Left lung (tissue), 14 donors: ENCODE measurements at places on chromosomes 1 and 21. TPM values are rescaled to one million over a fixed set of nuclear protein-coding genes. Genes with fewer than 3 reads are reported as not detected.

GRCh38 chr1:91201176-91201575 is 179.3 kb upstream of the ZNF644 start:
- H3K27ac ChIP-seq: no peak overlapping the region
- H3K4me3 ChIP-seq: no peak overlapping the region
- no peaks in the 10 kb centered on the region for H3K27me3 ChIP-seq
- H3K4me1 ChIP-seq: no peaks in the 10 kb centered on the region
- H3K36me3 ChIP-seq: no peaks in the 10 kb centered on the region

GRCh38 chr1:12496154-12496961 is 121.7 kb downstream of the DHRS3 start:
- H3K4me1 ChIP-seq: no peaks in the 10 kb centered on the region
- peak overlapping the region; percentile 5 for H3K27ac ChIP-seq
- H3K36me3 ChIP-seq: peaks cover 35% of the 10 kb centered on the region
- no peak for DNase-seq
- no peaks in the 10 kb centered on the region for H3K27me3 ChIP-seq
- H3K4me3 ChIP-seq: no peak overlapping the region

DNA sequence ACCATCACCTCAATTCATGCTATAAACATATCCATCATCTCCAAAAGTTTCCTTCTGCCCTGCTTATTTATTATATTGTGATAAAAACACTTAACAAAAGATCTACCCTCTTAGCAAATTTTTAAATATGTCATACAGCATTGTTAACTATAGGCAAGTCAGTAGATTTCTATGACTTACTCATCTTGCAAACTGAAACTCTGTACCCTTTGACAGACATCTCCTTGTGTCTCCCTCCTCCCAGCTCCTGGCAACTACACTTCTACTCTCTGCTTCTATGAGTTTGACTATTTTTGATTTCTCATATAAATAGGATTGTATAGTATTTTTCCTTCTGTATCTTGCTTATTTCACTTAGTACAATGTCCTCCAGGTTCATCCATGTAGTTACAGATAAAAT is 174.8 kb downstream of the TNFSF18 start:
- H3K27me3 ChIP-seq: no peaks in the 10 kb centered on the region
- no peaks in the 10 kb centered on the region for H3K36me3 ChIP-seq
- no peak for DNase-seq
- no peak overlapping the region for H3K27ac ChIP-seq
- H3K4me3 ChIP-seq: no peak overlapping the region

GRCh38 chr1:75742047-75742625 is 17.6 kb downstream of the ACADM start:
- H3K27ac ChIP-seq: no peak overlapping the region
- no peaks in the 10 kb centered on the region for H3K4me1 ChIP-seq
- H3K27me3 ChIP-seq: no peaks in the 10 kb centered on the region
- H3K36me3 ChIP-seq: peaks cover 81% of the 10 kb centered on the region
- DNase-seq: no peak

- no peak overlapping the region for H3K27ac ChIP-seq
- H3K36me3 ChIP-seq: no peaks in the 10 kb centered on the region
- no peak overlapping the region for H3K4me3 ChIP-seq
- no peaks in the 10 kb centered on the region for H3K4me1 ChIP-seq
- no peaks in the 10 kb centered on the region for H3K27me3 ChIP-seq
Measured at GRCh38 chr1:22283596-22283995, 140.7 kb upstream of the WNT4 start.

DNA sequence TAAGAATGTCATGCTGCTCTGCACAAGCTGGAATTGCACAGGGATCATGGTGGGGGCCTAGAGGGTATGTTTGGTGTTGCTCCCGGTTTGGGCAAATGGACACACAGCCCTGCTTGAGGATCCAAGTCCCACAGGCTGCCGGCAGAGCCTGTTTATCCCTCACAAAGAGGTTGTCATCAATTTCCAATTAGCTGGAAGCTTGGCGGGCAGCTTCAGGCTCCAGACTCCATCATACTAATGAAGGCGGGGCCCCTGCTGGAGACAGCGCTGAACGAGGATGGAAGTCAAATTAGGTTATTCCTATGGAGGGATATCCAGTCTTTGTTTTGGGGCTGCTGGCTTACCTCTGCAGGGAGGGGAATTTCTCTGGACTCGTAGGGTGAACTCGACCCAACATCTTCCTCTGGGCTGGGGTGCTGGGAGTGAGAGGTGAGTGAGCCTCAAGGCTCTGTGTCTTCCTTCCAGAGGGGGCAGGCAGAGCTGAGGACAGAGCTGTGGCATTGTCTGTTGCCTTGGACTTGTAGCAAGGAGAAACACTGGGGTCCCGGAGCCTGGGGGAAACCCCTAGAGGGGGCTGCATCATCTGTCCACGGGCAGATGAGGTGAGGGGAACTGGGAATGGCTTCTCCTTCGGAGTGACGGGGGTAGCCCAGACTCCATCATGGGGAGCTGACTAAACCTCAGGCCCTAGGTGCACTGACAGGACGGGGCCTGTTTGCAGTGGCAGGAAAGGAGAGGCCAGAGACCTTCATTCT is 24.9 kb upstream of the PARP1 start:
- no peak overlapping the region for H3K27ac ChIP-seq
- peaks cover 6% of the 10 kb centered on the region for H3K27me3 ChIP-seq
- no peaks in the 10 kb centered on the region for H3K4me1 ChIP-seq
- no peaks in the 10 kb centered on the region for H3K36me3 ChIP-seq
- no peak for DNase-seq

DNA sequence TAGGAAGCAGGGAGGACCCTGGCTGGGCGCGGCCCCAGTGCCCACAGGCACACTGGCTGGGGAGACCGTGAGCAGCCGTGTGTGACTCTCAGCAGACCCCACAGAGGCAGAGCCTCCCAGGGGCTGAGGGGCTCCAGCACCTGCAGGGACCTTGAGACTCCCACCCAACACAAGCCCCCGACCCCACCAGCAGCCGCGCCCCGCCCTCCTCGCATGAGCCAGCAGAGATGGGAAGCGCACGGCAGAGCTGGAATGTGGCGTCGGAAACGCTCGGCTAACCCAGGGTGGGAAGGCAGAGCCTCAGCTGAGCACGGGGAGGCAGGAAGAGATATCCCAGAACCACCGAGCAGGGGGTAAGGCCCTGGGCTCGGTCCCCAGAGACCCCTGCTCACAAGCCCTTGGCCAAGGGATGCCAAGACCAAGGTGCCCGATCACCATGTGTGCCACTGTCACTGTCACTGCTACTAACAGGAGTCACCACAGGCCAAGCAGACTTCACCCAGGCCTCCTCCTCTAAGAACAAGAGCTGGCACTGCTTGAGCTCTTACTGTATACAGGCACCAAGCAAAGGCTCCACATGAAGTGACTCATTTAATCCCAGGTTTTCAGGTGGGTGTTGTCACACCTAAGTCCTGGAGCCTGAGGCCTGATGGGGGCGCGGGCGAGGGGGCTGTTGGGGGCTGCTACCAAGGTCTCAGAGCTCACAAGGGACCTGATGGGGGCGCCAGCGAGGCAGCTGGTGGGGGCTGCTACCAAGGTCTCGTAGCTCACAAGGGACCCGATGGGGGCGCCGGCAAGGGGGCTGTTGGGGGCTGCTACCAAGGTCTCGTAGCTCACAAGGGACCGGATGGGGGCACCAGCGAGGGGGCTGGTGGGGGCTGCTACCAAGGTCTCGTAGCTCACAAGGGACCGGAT is 20.1 kb downstream of the MEGF6 start:
- no peaks in the 10 kb centered on the region for H3K27me3 ChIP-seq
- H3K27ac ChIP-seq: peak overlapping the region; percentile 55
- H3K4me3 ChIP-seq: no peak overlapping the region
- H3K4me1 ChIP-seq: peaks cover 16% of the 10 kb centered on the region
- no peak for DNase-seq

DNA sequence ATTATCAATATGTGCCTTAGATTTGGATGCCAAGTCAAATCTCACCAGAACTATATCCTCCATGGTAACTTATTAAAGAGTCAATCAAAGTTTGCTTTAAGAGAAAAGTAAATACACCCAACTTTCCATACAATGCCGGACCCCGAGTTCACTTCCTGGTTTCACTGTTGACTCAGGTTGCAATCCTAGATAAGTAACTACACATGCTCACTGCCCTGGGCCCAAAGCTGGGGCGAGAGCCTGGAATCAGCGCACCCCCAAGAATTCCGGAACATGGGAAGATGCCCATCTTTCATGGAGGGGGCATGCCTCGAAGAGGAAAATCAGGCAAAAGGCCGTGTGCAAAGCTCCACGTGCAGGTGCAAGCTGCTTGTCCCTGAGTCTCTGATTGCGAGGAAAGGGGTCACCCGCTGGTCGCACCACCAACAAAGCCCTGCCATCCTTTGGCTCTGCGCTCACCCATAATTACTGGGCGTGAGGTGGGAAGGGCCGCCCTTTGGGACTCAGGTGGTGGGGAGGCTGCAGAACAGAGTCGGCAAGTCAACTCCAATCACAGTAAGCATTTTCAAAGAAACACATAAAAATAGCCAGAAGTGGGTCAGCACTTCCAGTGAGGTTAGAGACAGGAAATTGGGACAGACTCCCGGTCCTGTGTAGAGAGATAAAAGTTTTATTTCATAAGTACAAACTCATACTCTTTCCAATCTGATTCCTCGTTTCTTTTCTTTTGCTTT is 167.7 kb downstream of the TOMM20 start:
- peak; percentile 50 for DNase-seq
- H3K4me1 ChIP-seq: peaks cover 48% of the 10 kb centered on the region
- no peak overlapping the region for H3K4me3 ChIP-seq
- H3K27me3 ChIP-seq: no peaks in the 10 kb centered on the region
- no peaks in the 10 kb centered on the region for H3K36me3 ChIP-seq
- peak overlapping the region; percentile 88 for H3K27ac ChIP-seq

DNA sequence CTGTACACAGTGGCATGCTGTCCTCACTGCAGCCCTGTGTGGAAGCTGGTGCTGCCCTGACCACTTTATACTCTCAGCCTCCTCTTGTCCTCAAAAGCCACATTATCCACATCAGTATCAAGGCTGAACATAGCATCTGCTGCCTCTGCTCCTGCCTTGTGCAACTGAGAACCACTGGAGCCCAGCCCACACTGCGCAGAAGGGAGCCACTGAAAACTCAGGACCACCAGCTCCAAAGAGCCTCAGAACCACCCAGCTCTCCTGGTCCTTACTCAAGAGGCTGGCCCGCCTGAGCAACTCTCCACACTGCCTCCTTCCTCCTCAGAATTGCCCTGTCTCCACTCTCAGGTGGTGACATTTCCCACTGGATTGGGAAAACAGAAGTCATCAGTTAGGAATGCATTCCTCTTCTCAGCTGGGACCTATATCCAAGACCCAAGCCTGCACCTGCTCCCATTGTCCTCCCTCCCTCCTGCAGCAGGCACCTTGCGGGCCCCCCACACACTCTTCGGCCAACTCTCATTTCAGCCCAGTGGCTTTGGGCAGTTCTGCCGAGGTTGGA is 7.0 kb upstream of the KISS1 start:
- no peaks in the 10 kb centered on the region for H3K27me3 ChIP-seq
- no peaks in the 10 kb centered on the region for H3K4me1 ChIP-seq
- no peak overlapping the region for H3K27ac ChIP-seq

GRCh38 chr1:62398377-62398776 is 38.5 kb upstream of the USP1 start:
- no peak for DNase-seq
- H3K27ac ChIP-seq: no peak overlapping the region
- no peaks in the 10 kb centered on the region for H3K27me3 ChIP-seq

- H3K27me3 ChIP-seq: no peaks in the 10 kb centered on the region
- no peak overlapping the region for H3K4me3 ChIP-seq
Measured at GRCh38 chr21:33228455-33228854, 1.3 kb upstream of the IFNAR2 start.

DNA sequence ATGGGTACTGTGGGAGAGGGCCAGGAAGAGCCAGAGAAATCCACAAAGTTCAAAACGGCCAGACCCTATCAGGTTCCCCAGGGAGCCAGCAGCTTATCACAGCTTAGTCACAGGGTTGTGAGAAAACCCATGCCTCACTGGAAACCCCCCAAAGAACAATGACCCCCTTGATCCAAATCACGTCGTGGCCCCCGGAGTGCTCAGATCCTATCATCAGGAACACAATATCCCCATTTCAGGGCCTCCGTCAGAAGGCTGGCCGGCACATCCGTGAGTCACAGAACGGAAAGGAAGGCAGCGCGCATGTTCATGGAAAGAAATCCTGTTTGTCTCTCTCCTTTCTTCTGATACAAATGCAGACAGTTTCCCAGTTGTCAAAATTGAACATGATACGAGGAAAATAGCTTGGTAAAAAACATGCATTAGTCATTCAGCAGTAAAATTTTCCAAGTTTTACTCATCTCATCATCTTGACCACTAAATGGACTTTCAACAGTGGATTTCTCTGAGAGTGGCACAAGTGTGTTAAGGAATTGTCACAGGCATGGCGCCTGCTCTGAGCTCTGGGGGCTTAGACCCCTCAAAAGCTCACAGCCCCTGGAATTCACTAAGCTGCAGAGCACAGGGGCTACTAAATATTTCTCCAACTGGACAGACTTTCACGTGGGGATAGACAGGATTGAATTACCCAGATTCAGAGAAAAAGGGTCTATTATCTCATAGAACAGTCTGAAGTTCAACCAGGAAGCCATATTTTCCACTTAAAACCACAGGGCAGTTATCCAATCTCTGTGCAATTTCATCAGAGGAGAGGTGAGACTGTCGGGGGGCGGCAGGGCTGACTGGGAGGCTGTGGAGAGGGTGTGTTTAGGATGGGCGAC is 124.8 kb downstream of the RIPK4 start:
- peaks cover 17% of the 10 kb centered on the region for H3K27me3 ChIP-seq
- no peak overlapping the region for H3K4me3 ChIP-seq
- no peaks in the 10 kb centered on the region for H3K36me3 ChIP-seq
- no peaks in the 10 kb centered on the region for H3K4me1 ChIP-seq

DNA sequence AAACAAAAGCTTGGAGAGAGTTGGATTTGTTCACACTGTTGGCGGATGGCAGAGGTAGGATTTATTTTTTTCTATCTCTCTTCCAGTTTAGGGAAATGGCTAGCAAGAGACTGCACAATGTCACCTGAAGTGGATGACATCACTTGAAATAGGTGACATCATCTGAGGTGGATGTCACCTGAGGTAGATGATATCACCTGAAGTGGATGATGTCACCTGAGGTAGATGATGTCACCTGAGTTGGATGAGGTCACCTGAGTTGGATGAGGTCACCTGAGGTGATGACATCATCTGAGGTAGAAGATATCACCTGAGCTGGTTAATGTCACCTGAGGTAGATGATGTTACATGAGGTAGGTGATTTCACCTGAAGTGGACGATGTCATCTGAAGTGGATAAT is 413.4 kb downstream of the DSCAM start:
- no peak overlapping the region for H3K4me3 ChIP-seq
- H3K4me1 ChIP-seq: no peaks in the 10 kb centered on the region
- H3K36me3 ChIP-seq: no peaks in the 10 kb centered on the region
- no peaks in the 10 kb centered on the region for H3K27me3 ChIP-seq

- H3K36me3 ChIP-seq: peaks cover 61% of the 10 kb centered on the region
- DNase-seq: no peak
- H3K27me3 ChIP-seq: no peaks in the 10 kb centered on the region
- H3K27ac ChIP-seq: no peak overlapping the region
- no peak overlapping the region for H3K4me3 ChIP-seq
- no peaks in the 10 kb centered on the region for H3K4me1 ChIP-seq
Measured at GRCh38 chr1:236808564-236809130, 13.6 kb downstream of the MTR start.

GRCh38 chr21:39730418-39731157 is 14.4 kb upstream of the IGSF5 start:
- no peaks in the 10 kb centered on the region for H3K27me3 ChIP-seq
- no peak overlapping the region for H3K27ac ChIP-seq
- no peak for DNase-seq
- no peaks in the 10 kb centered on the region for H3K36me3 ChIP-seq
- H3K4me1 ChIP-seq: no peaks in the 10 kb centered on the region

- DNase-seq: no peak
- H3K27ac ChIP-seq: no peak overlapping the region
- no peaks in the 10 kb centered on the region for H3K36me3 ChIP-seq
Measured at GRCh38 chr1:59671066-59671952, 143.4 kb upstream of the HOOK1 start.

KIF2C gene
- total RNA-seq: 3.3 TPM

PDIK1L gene
- total RNA-seq: 12.7 TPM

ADORA3 gene
- 11.0 TPM for total RNA-seq
